ENCODE measurements at places on chromosomes 4 and X.

GRCh38 chrX:56793112-56793430 is 64.0 kb downstream of the NBDY start:
- DNase-seq = no peak

GRCh38 chr4:103996637-103997036 is 276.9 kb upstream of the TACR3 start:
- DNase-seq = no peak

DNA sequence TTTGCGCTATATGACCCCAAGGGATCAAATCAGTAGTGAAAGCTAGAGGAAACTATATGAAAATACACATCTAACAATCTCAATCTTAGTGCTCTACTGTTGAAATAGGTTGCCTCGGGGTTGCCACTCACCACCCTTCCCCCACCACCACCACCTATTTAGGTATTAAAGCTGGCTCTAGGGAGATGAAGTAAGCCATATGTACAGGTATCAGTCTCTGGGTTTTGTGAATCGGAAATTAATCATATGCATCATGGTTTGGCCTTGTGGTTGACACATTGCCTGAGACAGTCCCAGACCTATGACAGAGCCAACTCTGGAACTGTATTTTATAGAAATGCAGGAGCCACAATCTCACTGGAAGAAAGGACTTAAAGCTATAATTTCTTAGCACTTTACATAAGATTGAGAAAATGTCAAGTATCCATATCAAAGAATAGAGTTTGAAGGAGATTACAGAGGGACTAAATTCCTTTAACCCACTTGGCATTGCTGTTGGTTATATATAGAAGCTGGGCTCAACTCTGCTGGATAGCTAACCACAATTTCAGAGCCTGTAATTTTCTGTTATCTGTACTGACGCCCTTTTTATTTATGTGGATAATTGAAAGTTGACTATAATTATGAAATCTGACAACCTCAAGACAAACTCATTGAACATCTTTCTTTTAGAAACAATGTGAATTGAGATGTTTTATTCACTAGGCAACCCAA is 26.7 kb upstream of the BMP2K start:
- DNase-seq = no peak

- no peak for DNase-seq
These were observed 1.2 kb downstream of the FOXR2 start for GRCh38 chrX:55624403-55624802.

- no peak for DNase-seq
These were observed 37.6 kb downstream of the PF4 start for GRCh38 chr4:73944061-73944875.

- DNase-seq = no peak
These were observed 175.8 kb downstream of the IL15 start for GRCh38 chr4:141812158-141812557.

- no peak for DNase-seq
These were observed 3.7 kb downstream of the TAF7L start for GRCh38 chrX:101287402-101287801.

GRCh38 chr4:47275595-47275994 is 187.9 kb downstream of the COMMD8 start:
- no peak for DNase-seq

DNA sequence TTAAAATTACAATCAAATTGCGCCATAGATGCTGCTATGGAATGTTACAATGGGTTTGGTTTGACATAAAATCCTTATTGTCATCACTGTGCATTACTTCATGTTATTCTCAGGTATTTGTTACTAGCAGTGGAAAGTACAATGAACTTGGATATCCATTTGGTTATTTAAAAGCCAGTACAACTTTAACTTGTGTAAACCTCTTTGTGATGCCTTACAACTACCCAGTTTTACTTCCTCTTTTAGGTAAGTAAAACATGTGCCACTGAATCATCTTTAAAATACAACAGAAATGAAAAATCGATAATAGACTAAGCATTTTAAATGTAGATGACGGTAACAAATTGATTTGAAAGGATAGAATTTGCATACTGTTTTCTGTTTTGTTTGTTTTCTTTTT is 35.6 kb downstream of the INTS6L start:
- DNase-seq = no peak

DNA sequence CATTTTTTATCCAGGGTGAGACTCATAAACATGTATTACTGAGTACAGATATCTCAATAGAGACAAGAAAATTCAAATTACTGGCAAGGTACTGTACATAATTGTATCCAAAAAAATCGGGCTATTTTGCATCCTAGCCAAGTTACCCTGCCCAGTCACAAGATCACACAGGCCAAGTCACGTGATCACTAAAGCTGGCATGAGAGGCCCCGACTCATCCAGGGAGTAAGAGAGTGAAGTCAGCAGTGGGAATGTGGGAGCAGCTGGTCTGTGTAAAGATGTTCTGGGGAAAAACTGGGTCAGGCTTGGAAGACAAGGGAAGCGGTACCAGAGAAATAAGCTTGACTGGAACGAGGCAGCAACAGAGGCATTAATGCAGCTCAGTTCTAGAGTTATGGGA is 119.3 kb upstream of the STS start:
- DNase-seq = no peak

GRCh38 chrX:17012465-17012864 is 66.0 kb downstream of the REPS2 start:
- no peak for DNase-seq

DNA sequence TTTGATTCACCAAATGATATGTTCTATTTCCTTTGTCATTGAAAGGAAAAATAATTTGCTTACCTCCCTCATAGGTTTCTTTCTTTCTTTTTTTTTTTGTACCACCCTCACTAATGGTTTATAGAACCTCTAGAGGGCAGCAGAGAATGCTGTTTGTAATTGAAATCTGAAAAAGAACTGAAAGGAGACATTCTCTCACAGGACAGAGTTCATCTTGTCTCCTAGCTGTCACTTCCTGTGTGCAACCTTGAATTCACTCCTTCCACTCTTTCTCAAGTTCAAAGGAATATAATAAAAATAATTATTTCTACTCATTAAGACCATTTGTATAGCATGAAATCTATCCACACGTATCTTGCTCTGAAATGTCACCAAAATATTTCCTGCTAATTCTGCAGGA is 51.0 kb downstream of the GUCY1B1 start:
- DNase-seq = peak; percentile 25

GRCh38 chr4:105633241-105633640 is 75.2 kb downstream of the INTS12 start:
- no peak for DNase-seq

DNA sequence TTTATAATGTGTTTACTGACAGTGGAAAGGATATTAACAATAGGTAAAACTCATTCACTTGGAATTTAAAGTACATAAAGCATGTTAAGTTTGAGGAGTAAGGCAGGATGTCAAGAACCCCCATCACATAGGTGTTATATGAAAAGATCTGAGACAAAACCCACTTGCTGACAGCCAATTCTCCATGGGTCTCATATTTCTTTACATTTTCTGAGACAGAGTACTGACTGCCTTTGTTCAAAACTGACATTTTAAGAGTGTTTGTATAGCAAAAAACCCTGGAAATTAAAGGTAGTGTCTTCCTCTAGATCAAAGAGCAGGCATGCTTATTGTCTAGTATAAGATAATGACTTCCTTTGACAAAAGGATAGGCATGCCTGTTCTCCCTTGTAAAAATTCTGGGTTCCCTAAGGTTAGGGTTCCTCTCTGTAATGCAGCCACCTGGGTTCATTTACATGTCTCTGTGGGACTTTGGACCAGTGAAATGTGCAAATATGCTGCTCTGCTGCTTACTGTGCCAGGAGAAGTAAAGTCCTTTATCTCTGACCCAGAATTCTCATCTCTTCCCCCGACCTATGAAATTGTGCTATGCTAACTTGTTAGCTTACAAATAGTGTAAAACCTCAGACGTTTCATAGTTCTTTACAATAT is 123.6 kb downstream of the PCDH18 start:
- no peak for DNase-seq

DNA sequence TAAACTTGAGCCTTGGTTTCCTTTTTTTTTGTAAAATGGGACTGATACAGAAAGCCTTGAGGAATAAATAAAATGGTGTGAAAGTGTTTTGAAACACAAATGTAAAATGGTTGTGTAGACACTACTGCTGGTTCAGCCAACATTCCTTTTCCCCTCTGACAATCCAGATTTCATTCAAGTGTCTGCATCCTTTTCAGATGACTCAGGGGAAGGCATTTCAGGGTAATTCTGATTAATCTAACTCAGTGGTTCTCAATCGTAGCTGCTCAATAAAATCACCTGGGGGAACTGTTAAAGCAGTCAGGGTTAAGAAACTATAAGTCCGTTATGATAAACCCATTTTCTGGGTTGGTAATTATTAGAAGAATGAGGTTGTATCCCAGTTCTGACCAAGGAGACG is 4.6 kb downstream of the ARHGAP10 start:
- no peak for DNase-seq

DNA sequence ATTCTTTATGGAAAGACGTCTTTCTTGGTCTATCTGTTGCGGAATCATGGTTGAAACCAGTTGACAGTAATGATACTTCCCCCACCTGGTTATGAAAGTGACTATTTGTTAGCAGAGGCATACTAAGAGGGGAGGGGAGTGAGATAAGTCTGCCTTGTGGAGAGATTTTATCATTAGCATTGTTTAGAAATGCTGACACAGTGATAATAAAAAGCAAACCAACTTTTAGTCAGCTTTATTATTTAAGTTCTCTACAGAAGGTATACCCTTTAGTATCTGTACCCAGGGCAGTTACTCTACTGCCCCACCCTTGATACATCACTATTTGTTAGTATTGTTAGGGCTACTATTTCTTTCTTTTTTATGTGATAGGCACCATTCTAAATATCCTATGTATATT is 26.9 kb upstream of the IL1RAPL2 start:
- no peak for DNase-seq

DNA sequence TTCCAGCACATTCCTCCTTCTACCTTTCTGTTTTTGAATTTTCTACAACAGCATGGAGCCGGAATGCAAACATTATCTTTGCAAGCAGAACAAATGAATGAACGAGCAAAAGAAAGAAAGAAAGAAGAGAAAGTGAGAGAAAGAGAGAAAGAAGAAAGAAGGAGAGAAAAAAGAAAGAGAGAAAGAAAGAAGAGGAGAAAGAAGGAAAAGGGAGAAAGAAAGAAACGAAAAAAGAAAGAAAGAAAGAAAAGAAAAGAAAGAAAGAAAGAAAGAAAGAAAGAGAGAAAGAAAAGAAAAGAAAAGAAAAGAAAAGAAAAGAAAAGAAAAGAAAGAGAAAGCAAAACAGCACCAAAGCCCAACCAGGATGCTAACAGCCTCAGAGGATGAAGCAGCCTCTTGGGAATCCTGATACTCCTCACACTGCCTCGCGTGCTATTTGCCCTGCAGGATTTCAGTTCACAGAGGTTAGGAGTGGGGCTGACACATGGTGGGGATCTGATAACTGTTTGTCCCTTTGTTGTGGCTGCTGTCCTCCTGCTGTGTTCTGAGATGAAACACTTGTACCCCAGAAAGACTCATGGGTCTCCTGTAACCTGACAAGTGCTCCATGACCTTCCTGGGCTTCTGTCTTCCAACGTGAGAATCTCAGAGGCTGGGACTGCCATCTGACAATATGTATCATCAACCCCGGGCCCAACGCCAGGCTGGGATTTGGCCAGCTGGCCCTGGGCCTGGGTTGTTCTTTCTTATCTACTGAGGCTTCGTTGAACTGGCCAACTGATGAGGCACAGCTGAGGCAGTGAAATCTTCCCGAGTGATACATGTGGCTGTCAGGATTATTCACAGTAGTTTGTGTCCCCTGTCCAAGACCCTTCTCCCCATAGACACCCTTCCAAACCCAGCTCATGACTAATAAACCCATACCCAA is 61.0 kb downstream of the SEPSECS start:
- DNase-seq = no peak

DNA sequence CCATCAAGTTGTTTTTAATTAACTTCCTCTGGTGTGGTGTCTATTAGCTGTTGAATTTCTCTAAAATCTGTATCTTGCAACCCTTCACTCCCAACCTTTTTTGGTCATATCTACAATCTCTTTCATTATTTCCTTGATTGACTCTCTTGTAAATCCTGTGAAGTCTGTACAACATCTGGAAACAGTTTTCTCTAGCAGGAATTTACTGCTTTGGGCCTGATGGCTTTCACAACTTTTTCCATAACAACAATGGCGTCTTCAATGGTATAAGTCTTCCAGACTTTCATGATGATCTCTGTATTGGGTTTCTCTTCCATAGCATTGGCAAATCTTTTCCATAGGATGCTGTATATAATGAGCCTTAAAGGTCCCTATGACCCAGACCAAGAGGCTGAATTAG is 49.0 kb downstream of the TBC1D19 start:
- DNase-seq = no peak

- no peak for DNase-seq
These were observed 221.7 kb upstream of the DIPK2B start for GRCh38 chrX:45422216-45422925.

GRCh38 chr4:39021631-39022030 is 10.6 kb downstream of the TMEM156 start:
- DNase-seq = no peak

DNA sequence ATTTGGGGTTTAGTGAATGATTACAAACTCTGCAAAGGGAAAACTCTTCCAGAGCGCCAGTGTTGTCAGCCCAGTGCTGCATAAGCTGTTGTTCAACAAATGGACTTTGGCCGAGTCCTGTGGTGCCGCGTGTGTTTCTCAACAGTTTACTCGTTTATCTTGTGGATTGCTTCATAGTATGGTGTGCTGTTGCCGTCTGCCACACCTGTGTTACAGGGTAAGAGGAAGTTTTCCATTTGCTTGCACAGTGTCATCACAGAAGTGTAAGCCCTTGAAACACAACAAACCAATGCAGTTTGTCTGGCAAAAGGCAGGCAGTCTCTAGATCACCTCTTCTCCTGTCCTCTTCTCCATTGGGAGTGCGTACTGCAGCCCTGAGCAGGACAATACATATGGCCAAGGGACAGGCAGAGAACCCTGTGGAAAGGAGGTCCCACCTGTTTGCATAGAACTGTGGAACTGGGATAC is 66.3 kb downstream of the DCUN1D4 start:
- DNase-seq = peak; percentile 27

GRCh38 chr4:152038238-152038637 is 277.4 kb upstream of the GATB start:
- no peak for DNase-seq

DNA sequence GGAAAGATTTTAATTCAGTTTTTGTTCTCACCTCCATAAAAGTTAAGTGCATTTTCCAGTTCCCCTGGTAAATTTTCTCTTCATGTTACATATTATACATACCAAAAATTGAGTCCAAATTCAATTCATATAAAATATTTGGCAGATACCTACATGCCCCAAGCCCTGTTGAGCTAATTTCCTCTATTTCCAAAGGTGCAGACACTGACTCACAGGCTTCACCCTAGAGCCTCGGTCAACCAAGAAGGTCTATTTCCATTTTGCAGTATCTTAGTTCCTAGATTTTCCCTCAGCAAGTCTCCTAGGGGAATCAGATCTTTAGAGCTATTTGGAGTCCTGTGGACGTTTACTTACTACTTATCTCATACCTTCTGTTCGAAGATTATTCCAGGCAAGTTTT is 174.4 kb downstream of the TSPAN5 start:
- DNase-seq = no peak

All from HL-60 (cell line).